ENCODE measurements at places on chromosomes 7 and 10.

GRCh38 chr7:108293149-108293612, 163.0 kb upstream of the LAMB4 start:
- DNase-seq, result no peak

DNA sequence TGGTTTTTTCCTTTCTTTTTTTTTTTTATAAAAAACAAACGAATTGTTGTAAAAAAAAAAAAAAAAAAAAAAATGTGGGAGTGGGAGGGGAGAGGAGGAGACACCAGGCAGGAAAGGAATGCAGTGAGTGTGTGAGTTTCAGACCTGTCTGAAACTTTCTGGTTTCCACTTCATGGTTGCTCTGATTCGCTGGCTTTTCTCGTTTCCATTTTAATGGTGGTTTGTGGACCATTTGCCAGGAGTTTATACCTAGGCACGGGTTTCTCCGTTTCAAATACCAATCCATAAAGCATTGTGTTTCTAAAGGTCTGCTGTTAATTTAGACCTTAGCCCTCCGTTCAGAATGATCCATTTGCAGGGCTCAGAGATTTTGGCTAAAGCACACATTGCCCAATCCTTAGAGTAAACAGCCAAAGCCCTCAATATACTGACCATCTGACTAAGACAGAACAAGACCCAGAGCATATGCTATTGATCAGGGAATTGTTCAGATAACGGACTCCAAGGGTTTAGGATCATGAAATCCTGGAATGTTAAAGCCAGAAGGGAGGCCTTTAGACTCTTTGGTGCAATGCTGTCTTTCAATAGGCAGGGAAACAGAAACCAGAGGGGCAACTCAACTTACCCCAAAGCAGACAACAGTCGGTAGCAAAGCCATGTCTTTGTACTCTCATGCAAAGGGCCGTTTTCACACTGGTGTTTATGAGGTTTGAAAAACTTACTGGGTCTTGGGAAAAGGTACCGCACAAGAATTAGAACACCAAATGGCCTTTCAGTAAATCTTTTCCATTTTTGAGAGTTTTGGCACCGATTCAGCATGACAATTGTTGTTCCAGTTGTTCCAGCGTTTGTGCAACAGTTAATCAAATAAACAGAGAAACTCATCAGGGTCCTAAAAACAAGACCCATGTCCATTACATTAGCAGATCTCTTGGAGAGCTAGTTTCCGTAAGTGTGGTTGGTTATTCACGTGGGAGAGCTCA, 94.3 kb upstream of the AGBL3 start:
- DNase-seq, result no peak

- no peak for DNase-seq
These were observed 375.7 kb upstream of the VWC2 start for GRCh38 chr7:49397750-49398149.

DNA sequence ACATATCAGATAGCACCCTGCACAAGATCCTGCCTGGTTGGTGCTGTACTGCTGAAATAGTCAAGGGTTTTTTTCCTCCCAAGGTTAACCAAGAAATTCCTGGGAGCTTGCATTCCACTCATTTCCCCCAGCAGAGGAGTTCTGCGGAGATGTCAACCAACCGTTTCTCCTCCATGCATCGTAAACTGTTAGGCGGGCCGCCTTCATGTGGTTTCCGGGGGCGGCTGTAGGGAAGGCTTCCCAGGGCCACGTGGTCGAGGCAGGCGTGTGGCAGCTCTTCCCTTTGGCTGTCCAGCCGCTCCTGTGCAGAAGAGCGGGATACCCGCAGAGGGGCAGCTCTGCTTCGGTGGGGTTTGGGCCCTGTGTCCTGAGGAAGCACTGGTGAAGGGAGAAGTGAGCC, 113.7 kb downstream of the RGS10 start:
- no peak for DNase-seq

- no peak for DNase-seq
These were observed at the start of gene CALHM3 for GRCh38 chr10:103479135-103479534. CALHM3 (minus strand) TSS chr10:103479240; CDS start chr10:103479032, 208 bp downstream.

DNA sequence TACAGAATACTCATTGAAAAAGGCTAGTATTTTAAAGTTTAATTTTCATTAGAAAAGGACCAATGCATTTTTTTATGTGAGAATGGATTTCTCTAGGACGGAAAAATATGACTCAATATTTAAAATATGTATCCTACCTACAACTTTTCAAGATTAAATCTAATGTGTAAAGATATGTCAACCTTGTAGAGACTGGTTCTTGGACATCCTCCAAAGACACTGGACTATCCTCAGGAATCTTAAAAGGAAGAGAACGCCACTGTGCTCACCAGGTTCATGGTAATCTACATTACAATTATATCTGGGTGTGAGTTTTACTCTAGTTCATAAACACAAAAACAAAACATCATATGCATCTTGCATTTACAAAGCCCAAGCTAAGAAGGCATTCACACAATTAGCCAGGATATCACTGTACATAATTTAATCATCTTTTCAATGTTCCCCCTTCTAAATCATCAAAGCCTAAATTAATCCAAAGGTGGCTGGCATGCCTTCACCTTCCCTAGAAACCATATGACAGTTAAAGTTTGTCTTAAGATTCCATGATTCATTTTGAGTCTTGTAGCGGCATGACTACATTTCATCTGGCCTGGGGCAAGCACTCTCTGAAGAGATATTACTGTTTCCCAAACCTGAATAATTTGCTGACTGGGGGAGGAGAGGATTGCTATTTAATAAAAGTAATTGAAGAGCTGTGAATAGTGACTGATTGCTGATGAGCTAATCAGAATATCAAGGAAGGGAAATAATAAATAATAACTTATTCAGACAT, 12.0 kb downstream of the SGCE start:
- DNase-seq, result no peak

GRCh38 chr7:20409961-20410360, 79.3 kb downstream of the ITGB8 start:
- no peak for DNase-seq

All from activated naive CD8-positive, alpha-beta T cell treated with anti-CD3 and anti-CD28 coated beads, Interleukin-2, amount 50 U/mL, for 16 hours (primary cell).